ENCODE measurements at places on chromosomes 6 and 20. TPM values are rescaled to one million over a fixed set of nuclear protein-coding genes. Genes with fewer than 3 reads are reported as not detected.

Gene COQ3
- 13.1 TPM for polyA plus RNA-seq

Gene TTK
- 18.8 TPM for polyA plus RNA-seq

Gene EFCAB8
- not detected for polyA plus RNA-seq

Gene PPP1R3G
- 0.49 TPM for polyA plus RNA-seq

Gene CDSN
- polyA plus RNA-seq = not detected

Gene FAXC
- 5.1 TPM for polyA plus RNA-seq

Gene TSBP1
- polyA plus RNA-seq = not detected

Gene PPP1R14C
- 0.46 TPM for polyA plus RNA-seq

Gene BPIFB1
- not detected for polyA plus RNA-seq

Gene WFDC2
- not detected for polyA plus RNA-seq

Gene PAX1
- not detected for polyA plus RNA-seq

Gene TP53RK
- polyA plus RNA-seq = 9.8 TPM

Gene XKR7
- polyA plus RNA-seq = not detected

Gene LY6G6F
- not detected for polyA plus RNA-seq

Gene TNXB
- 1.7 TPM for polyA plus RNA-seq

Gene ORC3
- polyA plus RNA-seq = 30.5 TPM

Gene MYMX
- not detected for polyA plus RNA-seq

Gene NCR2
- polyA plus RNA-seq = not detected

Data from A549 (cell line).